ENCODE measurements at places on chromosomes 1 and 21.

GRCh38 chr1:38305666-38306065 is 259.1 kb upstream of the POU3F1 start:
- DNase-seq, result no peak

GRCh38 chr1:81848880-81849682 is 48.3 kb downstream of the ADGRL2 start:
- no peak for DNase-seq

GRCh38 chr1:86062453-86062852 is 94.1 kb downstream of the COL24A1 start:
- DNase-seq, result no peak

- DNase-seq, result no peak
Observed at GRCh38 chr1:183841950-183842794, 37.3 kb downstream of the RGL1 start.

- DNase-seq, result peak; percentile 54
Observed at GRCh38 chr1:203593723-203594122, 32.9 kb upstream of the ATP2B4 start.

- DNase-seq, result no peak
Observed at GRCh38 chr21:43779660-43780059, 3.6 kb upstream of the CSTB start.
